Mucosa of descending colon (tissue), 3 donors: ENCODE measurements at places on chromosomes 6 and 20.

DNA sequence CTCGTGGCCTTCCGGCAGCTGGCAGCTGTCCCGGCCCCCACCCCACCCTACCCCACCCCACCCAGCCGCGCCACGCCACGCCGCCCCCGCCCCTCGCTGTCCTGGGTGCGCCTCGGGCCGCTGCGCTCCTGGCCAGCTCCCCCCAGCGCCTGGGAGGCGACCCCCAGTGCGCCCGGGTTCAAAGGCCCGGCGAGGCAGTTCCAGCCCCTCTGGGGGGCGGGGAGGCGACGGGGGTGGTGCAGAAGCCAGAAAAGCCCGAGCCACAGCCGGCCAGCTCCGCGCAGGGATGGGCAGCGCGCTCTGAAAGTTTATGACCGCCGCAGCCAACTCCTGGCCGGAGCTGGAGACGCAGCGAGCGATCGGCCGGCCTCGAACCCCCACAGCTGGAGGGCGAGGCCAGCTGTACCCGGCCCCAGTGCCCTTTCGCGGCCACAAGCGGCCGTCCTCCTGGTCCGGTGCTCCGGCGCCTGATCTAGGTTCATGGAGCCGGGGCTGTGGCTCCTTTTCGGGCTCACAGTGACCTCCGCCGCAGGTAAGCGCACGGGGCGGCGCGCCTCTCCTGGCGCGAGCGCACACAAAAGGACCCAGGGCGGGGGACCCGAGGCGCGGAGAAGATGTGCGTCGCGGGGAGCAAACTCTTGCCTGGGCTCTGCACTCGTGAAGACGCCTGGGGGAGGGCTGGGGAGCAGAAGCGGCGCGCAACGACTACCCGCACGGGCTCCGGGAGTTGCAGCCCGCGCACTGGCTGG lies at the start of gene EDN3:
EDN3 (plus strand) TSS at position 279 of the 749 bp plus-strand sequence; CDS start at position 481, 202 bp downstream.
- peak; percentile 75 for DNase-seq

DNA sequence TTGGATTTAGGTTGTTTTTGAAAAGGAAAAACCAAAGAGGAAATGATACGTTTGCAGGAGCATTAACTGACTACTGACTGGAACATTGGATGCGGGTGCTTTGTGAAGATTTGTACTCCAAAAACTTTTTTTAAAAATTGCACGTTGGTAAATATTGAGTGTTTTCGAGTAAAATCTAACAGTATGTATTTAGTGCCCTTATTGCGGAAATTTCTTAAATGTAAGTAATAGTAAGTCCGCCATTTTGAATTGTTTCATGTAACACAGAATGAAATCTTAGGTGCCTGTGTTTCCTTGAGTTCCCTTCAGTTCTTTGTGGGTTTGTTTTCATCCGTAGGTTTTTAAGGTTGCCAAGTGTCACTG lies 15.2 kb upstream of the LIN28B start:
- no peak for DNase-seq

- DNase-seq = no peak
These were observed 48.7 kb downstream of the MAP7 start for GRCh38 chr6:136501514-136501913.

DNA sequence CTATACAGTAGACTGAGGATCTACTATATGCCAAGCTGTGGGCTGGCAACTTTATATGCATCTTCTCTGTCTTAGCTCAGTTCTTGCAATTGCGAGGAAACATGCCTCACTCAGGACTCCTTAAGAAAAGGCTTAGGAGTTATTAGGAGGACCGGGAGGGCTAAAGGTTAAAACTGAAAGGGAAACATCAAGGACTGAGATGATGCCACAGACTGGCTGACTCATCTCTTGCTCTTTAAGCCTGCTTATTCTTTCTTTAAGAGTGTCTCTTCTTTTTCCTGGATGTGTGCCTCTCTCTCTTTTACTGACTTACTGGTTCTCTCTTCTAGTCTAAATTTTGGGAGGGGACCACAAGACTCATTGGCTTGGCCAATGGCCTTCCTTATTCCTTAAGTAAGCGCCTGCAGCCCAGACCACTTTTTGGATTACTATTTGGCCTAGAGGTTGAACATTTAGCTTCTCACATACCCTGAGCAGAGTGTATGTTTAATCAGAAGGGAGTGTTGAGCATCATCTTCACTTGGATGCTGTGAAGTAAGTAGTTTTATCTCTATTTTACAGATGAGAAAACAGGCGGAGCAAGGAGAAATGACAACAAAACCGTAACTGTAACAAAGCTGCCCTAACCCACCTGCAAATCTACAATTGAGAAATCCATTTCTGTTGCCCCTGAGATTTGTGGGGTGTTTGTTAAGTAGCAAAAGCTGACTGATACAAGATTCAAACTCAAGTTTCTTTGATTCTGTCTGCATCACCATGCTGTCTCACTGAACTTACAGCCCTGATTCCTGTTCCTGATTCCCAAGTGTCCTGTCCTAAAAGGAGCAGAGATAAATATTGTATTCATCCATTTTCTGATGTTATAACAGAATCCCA lies 7.2 kb upstream of the SDC4 start:
- DNase-seq = no peak

GRCh38 chr20:35981969-35982368 lies 13.6 kb downstream of the CNBD2 start:
- DNase-seq = no peak

DNA sequence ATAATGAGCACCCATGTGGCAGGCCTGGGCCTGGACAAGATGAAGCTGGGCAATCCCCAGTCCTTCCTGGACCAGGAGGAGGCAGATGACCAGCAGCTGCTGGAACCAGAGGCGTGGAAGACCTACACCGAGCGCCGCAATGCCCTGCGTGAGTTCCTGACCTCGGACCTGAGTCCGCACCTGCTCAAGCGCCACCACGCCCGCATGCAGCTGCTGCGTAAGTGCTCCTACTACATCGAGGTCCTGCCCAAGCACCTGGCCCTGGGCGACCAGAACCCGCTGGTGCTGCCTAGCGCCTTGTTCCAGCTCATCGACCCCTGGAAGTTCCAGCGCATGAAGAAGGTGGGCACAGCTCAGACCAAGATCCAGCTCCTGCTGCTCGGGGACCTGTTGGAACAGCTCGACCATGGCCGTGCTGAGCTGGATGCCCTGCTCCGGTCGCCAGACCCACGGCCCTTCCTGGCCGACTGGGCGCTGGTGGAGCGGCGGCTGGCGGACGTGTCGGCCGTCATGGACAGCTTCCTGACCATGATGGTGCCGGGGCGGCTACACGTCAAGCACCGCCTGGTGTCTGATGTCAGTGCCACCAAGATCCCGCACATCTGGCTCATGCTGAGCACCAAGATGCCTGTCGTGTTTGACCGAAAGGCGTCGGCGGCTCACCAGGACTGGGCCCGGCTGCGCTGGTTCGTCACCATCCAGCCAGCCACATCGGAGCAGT lies 1.9 kb downstream of the FNDC11 start:
- no peak for DNase-seq
